ENCODE measurements at places on chromosomes 12 and 14.

- DNase-seq, result no peak
These were observed 128.1 kb downstream of the DACT1 start for GRCh38 chr14:58765843-58766242.

GRCh38 chr12:111209811-111210210, 159.1 kb downstream of the PHETA1 start:
- no peak for DNase-seq

- DNase-seq, result no peak
These were observed 16.6 kb downstream of the MAP3K12 start for GRCh38 chr12:53482626-53483168.

- DNase-seq, result no peak
These were observed 13.7 kb downstream of the TRIM9 start for GRCh38 chr14:51081209-51081608.

DNA sequence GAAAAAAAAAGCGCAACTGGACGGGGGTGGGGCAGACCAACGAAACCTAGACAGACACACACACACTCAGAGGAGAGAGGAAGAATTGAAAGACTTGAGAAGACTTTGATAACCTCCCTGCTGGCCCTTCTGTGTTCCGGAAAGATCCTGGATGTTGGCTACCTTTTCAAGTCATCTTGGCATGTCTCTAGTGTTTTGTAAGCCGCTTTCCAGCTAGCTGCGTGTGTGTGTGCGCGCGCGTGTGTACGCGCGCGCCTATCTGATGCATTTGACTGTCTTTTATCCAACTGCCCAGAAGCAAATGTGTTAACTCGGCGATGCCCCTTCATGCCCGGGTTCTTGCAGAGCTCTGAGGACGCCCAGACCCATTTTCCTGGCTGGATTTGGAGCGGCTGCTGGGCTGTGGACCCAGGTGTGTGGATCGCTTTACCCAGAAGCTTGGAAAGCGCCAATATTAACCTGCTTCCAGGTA, 664 bp downstream of the LRFN5 start:
- DNase-seq, result no peak

- DNase-seq, result no peak
These were observed 15.4 kb upstream of the UBC start for GRCh38 chr12:124929649-124930419.

DNA sequence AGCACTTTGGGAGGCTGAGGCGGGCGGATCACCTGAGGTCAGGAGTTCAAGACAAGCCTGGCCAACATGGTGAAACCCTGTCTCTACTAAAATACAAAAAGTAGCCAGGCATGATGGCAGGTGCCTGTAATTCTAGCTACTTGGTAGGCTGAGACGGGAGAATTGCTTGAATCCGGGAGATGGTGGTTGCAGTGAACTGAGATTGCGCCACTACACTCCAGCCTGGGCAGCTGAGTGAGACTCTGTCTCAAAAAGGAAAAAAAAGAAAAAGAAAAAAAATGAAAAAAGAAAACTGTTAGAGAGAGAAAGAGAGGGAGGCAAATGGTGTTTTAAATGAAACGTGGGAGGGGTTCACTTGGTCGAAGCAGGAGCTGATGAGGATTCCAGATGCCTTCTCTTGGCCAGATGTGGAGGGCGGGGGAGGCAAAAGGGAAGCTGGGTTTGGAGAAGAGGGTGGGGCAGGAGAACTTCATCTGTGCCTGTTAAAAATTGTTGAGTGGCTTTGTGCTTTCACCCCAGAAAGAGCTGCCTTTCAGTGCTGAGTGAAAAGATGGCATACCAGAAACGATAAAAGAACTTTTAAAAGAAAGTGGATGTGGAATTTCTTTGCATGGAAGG, 1.1 kb downstream of the EMP1 start:
- no peak for DNase-seq

DNA sequence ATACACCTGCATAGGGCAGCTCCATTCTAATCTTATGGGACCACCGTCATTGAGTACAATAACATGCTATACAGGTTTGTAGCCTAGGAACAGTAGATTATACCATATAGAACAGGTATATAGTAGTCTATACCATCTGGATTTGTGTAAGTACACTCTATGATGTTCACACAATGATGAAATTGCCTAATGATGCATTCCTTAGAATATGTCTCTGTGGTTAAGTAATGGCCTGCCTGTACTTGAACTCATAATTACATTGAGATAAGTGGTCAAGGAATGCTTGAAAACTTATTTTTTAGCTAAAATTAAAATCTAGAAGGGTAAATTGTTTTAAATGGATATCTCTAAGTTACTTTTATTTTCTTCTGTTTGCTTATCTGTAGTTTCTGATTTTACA, 152.7 kb downstream of the SRGAP1 start:
- DNase-seq, result no peak

GRCh38 chr12:119659289-119659897, 8.5 kb upstream of the PRKAB1 start:
- DNase-seq, result peak; percentile 60

DNA sequence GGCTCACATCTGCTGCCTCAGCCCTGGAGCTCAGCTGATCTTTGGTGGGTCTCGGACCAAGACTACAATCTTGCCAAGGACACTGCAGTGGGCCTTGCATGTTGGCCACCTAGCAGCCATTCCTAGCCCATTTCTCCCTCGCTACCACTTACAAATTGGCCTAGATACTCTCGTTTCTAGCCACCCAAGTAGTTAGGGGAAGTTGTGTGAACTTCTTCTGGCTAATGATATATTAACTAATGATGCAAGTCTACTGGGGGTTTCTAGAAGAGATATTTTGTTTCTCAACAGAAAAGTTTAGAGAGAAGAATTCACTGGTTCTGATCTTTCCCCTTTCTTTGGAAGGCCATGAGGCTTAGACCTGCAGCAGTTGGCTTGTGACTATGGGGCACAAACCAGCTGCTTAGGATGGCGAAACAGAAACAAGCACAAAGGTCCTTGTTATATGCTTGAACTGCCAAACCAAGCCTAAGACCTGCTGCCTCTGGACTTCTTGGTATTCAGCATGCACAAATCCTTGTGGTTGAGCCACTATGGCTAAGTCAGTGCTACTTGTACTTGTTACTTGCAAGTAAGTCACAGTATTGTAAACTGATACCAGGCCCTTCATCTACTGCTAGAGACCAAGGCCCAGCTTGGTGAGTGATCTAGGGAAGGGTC, 30.5 kb upstream of the GPATCH2L start:
- DNase-seq, result no peak

- DNase-seq, result no peak
These were observed 72.0 kb downstream of the FOS start for GRCh38 chr14:75350505-75351060.

GRCh38 chr14:78790271-78790670, 620.1 kb downstream of the NRXN3 start:
- DNase-seq, result no peak

GRCh38 chr12:90653040-90653439, 301.9 kb downstream of the CCER1 start:
- DNase-seq, result no peak
